Frontal cortex (tissue), 4 donors: ENCODE measurements at places on chromosomes 1 and 21. TPM values are rescaled to one million over a fixed set of nuclear protein-coding genes. Genes with fewer than 3 reads are reported as not detected.

The SH3BGR gene
- total RNA-seq = 1.6 TPM

The CNR2 gene
- not detected for total RNA-seq

The TATDN3 gene
- total RNA-seq = 33.8 TPM

DNA sequence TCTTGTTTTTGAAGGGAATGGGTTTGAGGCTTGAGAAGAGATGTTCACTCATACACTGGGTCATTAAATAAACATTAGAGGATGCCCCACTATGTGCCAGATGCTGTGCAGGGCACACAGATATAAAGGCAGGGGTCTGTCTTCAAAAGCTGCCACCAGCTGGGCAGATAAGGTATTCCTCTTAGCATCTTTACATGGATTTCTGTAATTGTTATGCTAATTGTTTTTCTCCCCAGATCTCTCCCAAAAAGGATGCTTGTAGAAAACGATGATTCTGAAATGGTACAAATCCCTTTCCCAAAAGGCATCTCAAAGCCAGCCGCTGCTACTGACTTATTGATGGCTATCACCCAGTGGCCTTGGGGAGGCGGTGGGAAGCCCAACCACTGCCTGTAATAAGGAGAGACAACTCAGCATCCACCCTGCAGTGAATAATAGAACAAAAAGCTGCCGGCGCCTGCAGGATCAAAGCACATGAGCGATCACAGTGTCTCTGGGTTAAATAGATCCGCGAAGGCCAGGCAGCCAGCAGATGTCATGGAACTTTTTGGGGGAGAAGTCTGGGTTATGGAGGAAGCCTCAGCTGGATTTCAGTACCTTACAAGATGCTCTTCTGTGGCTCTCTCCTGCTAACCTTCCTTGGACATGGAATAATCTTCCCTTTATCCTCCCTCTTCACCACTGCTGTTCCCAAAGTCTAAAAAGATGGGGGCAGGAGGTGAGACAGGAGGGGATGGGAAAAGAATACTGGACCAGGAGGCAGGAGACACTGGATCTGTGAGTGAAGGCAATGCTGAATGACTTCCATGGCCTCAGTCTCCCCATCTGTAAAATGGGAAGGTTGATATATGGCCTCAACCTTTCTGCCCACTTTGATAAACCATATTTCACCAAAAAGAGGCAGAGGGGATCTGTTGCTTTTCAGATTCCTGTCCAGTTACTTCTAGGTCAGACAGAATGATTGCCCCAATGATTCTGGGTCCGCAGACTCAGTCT, 54.8 kb upstream of the CD34 start:
- no peak for DNase-seq
